Osteocyte (in vitro differentiated cells): ENCODE measurements at places on chromosomes 16 and 17. TPM values are rescaled to one million over a fixed set of nuclear protein-coding genes. Genes with fewer than 3 reads are reported as not detected.

TMEM238L gene
- total RNA-seq, result not detected in 2 replicates

MAF gene
- 63.6 and 70.3 TPM in 2 replicates for total RNA-seq

DNA sequence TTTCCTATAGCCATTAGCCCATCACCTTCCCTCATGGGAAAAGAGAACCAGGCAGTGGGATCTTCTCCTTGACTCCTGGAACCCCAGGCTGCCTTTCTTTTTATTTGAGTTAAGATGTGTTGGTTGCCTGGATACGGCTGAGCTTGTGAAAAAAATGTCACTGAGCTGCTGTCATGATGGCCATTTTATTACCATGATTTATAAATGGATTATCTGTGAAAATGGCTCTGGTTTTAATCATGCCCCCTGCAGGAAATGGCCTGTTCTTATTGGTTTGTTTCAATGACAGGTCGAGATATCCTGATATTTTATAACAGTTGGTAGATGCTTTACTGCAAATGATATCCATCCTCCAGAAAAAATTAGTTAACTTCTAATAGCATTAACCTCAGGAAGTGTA is 640.4 kb downstream of the CDH11 start:
- H3K27me3 ChIP-seq, result no peaks in the 10 kb centered on the region
- no peaks in the 10 kb centered on the region for H3K36me3 ChIP-seq
- H3K4me1 ChIP-seq, result peaks cover 38% of the 10 kb centered on the region
- DNase-seq, result no peak

DNA sequence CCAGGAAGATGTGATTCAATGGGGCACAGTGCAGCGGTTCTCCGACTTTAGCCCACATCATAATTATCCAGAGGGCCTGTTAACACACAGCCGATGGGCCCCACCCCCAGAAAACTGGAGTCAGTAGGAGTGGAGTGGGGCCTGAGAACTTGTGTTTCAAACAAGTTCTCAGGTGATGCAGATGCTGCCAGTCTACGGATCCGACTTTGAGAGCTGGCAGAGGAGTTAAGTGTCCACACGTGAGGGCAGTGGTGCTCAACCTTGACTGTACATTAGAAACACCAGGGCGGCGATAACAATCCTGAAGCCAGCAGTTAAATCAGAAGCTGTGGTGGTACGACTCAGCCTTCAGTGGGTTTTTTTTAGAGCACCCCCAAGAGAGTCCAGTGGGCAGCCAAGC is 75.0 kb downstream of the GPRC5B start:
- H3K36me3 ChIP-seq, result peaks cover 3% of the 10 kb centered on the region
- no peaks in the 10 kb centered on the region for H3K27me3 ChIP-seq
- no peak overlapping the region for H3K27ac ChIP-seq
- H3K4me3 ChIP-seq, result no peak overlapping the region

- H3K27me3 ChIP-seq, result no peaks in the 10 kb centered on the region
- no peak overlapping the region for H3K4me3 ChIP-seq
- DNase-seq, result no peak
- H3K27ac ChIP-seq, result no peak overlapping the region
- peaks cover 8% of the 10 kb centered on the region for H3K4me1 ChIP-seq
These were observed 146.9 kb downstream of the CMIP start for GRCh38 chr16:81591545-81591870.

- no peak overlapping the region for H3K4me3 ChIP-seq
- H3K4me1 ChIP-seq, result no peaks in the 10 kb centered on the region
- H3K27ac ChIP-seq, result no peak overlapping the region
- no peaks in the 10 kb centered on the region for H3K36me3 ChIP-seq
These were observed 279.8 kb upstream of the GOT2 start for GRCh38 chr16:59013930-59014329.
